ENCODE measurements at places on chromosomes 11 and 22. TPM values are rescaled to one million over a fixed set of nuclear protein-coding genes. Genes with fewer than 3 reads are reported as not detected.

Gene SRRD
- total RNA-seq, result 9.2 TPM

Gene CST6
- not detected for total RNA-seq

Gene CCDC85B
- total RNA-seq, result 32.4 TPM

Gene TCF20
- 18.9 TPM for total RNA-seq

Gene MAPK8IP1
- 8.1 TPM for total RNA-seq

Gene HSPB2
- total RNA-seq, result 0.18 TPM

Gene ADM
- total RNA-seq, result 177 TPM

Gene OR10D3
- not detected for total RNA-seq
